Amniotic stem cell (primary cell): ENCODE measurements at places on chromosomes 16 and 17.

GRCh38 chr16:49531931-49532840, 158.6 kb downstream of the C16orf78 start:
- no peak for DNase-seq

DNA sequence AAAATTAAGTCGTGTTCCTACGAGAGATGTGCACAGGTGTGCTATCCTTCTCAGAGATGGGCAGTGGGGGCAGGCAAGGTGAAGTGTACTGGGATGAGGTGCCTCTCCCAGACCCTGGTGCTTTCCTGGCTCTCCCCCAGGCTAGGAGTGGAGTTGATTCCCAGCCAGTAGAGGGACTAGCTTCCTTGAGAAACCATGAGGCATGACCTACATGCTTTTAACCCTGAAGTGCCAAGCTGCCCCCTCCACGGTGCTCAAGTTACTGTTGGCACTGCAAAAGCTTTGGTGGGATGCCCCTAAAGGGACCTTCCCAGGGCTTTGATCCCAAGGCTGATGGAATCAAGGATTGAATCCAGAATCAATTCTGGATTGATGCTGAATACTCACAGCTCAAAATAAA, 47.0 kb upstream of the SREBF1 start:
- no peak for DNase-seq

- DNase-seq: no peak
Measured at GRCh38 chr16:20568404-20568803, 7.8 kb downstream of the ACSM2B start.

DNA sequence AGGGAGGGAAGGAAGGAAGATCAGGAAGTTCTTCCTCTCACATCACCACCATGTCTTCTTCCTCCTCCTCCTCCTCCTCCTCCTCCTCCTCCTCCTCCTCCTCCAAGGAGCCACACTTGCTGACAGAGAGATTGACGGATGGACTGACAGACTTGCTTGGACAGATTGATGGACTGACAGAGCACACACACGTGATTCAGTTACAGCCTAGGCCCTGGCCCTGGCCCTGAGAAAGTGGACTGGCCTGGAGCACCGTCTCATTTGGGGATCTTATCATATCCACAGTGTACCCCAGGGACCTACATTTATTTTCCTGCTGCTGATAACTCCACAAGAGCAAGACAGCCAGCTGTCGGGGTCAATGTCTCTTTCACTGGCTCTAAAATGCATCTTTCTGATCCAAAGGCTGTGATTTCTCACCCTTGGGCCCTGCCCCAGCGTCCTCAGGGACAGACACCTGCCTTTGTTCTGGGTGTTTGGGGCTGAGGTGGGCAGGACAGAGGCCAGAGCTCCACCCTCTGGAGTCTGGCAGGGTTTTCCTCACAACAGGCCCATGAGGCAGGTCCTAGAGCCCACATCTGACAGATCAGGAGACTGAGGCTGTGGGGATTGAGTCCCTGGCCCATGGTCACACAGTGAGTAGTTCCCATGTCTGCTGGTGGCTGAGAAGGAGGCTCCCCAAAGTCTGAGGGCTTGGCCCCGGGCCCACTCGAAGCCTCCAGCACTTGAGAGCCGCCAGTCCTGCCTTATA, 2.3 kb upstream of the P2RX1 start:
- DNase-seq: no peak

GRCh38 chr17:75130632-75131277, 787 bp downstream of the NT5C start:
- peak; percentile 41 for DNase-seq

GRCh38 chr16:53713403-53714204, 9.6 kb downstream of the FTO start:
- no peak for DNase-seq

DNA sequence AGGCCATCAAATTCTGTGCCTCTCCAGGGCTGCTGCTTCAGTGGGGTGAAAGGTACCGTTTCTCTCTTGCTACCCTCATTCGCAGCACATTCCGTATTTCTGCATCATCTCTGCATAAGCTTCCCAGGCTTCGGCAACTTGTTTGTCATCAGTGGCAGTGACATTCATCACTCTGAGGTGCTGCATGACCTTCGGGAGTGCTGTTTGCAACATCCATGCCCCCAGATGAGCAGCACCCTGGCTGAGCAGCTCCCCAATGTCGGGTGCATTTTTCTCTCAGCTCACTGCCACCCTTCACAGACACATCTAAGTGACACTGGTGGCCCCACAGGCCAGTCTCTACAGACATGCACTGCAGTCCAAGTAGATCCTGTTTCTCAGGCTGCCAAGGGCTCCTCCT, 3.8 kb downstream of the CREBBP start:
- DNase-seq: no peak
